ENCODE measurements at places on chromosomes 2 and 18.

GRCh38 chr2:32003791-32004190, 7.0 kb downstream of the MEMO1 start:
- no peak for DNase-seq

DNA sequence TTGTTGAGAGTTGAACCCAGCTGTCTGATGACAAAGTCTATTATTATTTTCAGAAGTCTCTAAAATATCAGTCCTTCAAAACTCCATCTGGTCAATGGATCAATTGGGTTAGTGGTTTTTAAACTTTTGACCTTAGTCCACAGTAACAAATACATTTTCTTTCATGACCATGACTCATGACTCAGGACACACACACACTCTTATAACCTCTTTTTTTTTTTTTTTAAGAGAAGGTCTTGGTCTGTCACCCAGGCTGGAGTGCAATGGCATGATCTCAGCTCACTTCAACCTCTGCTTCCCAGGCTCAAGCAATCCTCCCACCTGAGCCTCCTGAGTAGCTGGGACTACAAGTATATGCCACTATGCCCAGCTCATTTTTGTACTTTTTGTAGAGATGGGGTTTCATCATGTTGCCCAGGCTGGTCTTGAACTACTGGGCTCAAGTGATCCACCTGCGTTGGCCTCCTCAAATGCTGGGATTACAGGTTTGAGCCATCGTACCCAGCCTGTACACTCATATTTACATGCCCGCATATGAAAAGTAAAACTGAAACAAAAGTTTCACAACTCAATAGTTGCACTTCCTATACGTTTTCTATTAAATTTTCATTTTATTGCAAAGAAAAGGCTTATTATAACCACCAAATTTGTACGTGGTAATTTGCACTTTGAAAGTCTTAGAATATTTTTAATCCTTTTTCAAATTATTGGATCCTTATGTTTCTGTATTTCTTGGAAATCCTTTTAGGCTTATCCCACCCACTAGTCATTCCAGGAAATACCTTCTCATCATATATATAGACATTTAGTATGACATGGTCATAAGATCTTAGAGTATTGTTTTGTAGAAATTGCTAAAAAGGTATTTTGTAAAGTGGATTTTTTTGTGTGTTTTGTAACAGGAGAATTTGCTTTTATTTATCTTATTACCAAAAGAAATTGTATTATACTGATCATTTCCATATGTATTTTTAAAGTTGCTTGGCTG, 199.0 kb downstream of the LPIN1 start:
- peak; percentile 33 for DNase-seq

DNA sequence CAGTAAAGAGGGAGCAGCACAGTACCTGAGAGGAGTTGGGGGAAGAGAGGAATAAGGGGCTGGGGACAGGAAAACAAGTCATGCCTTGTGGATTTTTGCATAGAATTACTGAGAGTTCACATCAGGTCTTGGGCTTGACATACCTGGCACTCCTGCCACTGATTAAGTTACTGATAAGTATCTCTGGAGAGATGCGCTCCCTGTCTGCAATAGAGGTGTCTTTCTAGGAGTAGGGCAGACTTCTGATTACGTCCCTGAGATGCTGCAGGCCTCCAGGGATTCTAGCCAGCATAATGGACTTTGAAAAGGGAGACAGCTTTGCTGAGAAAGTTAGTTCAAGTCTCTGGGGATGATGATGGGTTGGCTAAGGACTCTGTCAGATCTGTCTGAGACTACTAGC, 69.4 kb downstream of the CHRNA1 start:
- DNase-seq: no peak

- peak; percentile 8 for DNase-seq
These were observed 42.8 kb downstream of the SEMA4F start for GRCh38 chr2:74696829-74697228.

DNA sequence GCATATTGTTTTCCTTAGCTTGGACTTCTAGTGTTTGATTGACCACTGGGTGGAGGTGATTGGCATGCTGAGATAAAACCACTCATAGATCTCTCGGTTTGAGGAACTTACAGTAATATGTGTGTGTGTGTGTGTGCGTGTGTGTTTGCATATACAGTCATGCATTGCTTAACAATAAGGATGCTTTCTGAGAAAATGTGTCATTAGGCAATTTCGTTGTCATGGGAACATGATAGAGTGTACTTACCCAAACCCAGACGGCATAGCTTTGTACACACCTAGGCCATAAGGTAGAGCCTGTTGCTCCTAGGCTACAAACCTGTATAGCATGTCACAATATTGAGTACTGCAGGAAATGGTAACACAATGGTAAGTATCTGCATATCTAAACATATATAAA, 167.3 kb downstream of the NYAP2 start:
- DNase-seq: no peak

DNA sequence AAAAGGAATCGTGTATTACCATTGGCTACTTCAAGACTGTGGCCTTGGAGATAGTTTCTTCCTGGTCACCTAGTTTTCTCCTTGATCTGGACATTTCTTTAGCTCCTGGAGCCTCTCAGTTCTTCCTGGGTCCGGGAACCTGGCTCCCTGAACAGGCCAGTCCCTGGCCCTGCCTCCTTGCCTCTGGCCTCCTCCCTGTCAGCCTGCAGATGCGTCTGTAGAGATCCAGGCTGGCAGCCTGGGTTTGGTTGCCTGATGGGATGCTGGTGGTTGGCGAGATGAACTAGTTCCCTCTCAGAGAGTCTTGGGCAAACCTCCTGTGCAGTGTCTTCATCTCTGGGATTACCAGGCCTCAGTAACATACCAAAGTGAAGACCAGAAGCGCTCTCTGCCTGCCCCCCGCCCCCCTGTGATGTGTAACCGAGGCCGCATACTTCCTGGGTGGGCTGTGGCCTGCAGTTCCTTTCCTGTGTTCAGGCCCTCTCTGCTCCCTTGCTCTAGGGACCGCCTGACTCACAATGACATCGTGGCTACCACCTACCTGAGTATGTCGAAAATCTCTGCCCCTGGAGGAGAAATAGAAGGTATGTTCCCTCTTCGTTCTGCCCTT, 85.4 kb downstream of the DYSF start:
- DNase-seq: no peak

- DNase-seq: no peak
These were observed 9.7 kb downstream of the RAB11FIP5 start for GRCh38 chr2:73103018-73103542.

GRCh38 chr2:238059505-238059904, 1.3 kb upstream of the SCLY start:
- DNase-seq: no peak

DNA sequence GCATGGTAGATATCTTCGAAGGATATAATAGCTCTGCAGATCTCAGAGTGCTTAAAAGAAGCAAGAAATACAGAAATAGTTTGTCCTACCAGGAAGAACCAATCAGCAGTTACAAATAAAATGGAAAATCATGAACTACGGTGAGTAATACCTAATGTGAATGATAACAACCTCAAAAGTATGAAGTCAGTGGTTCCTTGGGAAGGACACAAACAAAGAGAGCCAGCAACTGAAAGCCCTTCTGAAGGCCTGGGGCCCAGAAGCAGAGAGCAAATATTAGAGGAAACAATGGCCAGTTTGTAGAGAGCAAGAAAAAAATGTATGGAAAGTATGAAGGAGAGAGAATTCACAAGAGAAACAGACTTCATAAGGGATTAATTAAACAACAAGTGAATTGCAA, 226.8 kb upstream of the CHST9 start:
- peak; percentile 29 for DNase-seq

Data from LHCN-M2 (cell line).